LHCN-M2 (cell line): ENCODE measurements at places on chromosomes 5 and 9. TPM values are rescaled to one million over a fixed set of nuclear protein-coding genes. Genes with fewer than 3 reads are reported as not detected.

GRCh38 chr9:115593587-115594091, 475.7 kb upstream of the TNC start:
- DNase-seq: peak; percentile 68

GRCh38 chr9:129037767-129038098, 1.3 kb downstream of the MIGA2 start:
- no peak for DNase-seq

GRCh38 chr5:82635561-82636288, 357.6 kb upstream of the RPS23 start:
- DNase-seq: peak; percentile 48

DNA sequence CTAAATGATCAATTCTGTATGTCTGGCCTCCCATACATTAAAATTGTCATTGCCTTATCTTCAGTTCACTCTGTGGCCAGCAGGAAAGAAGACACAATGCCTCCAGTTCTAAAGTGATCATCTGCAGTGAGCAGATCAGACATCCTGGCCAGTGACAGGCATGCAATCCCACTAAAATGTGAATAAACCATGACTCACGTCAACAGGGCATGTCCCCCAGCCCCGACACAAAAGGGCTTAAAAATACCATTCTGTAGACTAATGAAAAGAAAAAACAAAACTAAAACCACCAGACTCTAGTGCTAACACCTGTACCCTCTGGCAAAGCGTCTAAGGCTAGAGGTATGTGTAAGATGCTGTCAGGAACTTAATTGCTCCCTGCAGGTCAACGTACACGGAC, 38.5 kb downstream of the DDX31 start:
- peak; percentile 79 for DNase-seq

The CBY3 gene
- not detected in 2 replicates for total RNA-seq

GRCh38 chr9:69554945-69555344, 117.2 kb downstream of the APBA1 start:
- peak; percentile 59 for DNase-seq

DNA sequence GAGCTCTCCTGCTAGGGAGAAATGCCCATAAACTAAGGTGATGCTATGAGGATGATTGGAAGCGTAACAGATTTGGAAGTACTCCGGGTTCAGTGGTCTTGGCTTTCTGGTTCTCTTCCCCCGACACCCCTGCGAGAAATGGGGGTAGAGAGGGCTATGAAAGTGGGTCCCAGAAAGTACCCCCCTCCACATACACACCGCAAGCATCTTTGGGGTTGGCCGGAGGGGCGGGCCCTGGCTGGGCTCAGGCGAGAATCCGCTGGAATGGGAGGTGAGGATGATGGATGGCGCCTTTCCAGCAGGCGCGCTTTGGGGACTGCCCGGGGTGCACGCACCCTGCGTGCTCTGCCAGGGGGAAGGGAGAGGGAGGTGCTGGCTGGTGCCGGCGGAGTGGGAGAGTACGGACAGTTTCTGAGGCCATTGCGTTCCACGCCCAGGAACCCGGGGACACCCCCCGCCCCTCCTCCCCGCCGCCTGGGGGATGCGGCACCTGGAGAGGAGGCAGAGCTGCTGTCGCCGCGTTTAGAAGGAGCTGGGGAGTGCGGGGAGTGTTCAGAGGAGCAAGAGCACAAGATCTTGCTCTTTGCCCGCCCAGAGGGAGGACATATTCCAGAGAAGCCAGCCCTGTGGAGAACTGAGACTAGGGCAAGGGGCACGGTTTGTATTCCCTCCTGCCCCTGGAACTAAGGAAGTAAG, 1.9 kb downstream of the PCSK5 start:
- DNase-seq: peak; percentile 20

GRCh38 chr5:36777105-36777757, 99.3 kb upstream of the NIPBL start:
- DNase-seq: peak; percentile 19

DNA sequence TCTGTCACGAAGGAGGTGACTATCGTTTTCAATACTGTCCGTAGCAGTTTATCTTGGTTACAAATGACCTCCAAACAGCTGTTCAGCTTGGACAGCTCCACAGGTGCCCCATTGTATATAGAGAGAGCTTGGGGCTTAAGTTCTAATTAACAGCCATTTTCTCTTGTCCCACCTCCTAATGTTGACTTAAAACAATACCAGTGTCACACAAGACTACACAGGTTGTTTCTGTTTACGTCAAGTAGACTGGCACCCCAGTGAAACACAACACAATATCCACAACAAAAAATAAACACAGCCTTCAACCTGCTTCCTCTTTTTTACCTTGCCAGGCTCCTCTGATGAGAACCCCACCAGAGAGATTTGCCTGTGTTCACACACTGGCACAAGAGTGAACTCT, 39.8 kb upstream of the TLE1 start:
- no peak for DNase-seq

GRCh38 chr5:17282283-17283120, 65.1 kb downstream of the BASP1 start:
- no peak for DNase-seq

- DNase-seq: no peak
Observed at GRCh38 chr5:15255576-15255975, 244.4 kb upstream of the FBXL7 start.

- DNase-seq: no peak
Observed at GRCh38 chr5:171270136-171270535, 38.9 kb upstream of the TLX3 start.

- DNase-seq: no peak
Observed at GRCh38 chr5:180170810-180171567, 38.0 kb downstream of the RASGEF1C start.

DNA sequence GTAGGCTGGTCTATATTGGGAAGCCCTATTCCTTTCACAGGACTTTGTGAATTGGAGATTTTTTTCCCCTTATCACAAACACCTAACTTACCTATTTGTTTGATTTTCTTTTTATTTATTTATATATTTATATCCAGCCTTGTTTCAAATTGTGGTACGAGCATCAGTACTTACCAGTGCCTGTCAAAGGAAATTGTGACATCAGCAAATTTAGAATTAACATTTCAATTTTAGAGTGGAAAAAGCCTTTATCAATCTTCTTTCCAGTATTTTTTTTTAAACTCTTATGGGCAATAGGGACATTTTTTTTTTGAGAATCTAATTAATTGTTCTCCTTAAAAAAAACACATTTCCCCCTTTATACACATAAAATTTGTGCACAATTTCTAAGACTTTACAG, 790.2 kb downstream of the PRELID2 start:
- no peak for DNase-seq

The TERT gene
- 173 and 177 TPM in 2 replicates for total RNA-seq

DNA sequence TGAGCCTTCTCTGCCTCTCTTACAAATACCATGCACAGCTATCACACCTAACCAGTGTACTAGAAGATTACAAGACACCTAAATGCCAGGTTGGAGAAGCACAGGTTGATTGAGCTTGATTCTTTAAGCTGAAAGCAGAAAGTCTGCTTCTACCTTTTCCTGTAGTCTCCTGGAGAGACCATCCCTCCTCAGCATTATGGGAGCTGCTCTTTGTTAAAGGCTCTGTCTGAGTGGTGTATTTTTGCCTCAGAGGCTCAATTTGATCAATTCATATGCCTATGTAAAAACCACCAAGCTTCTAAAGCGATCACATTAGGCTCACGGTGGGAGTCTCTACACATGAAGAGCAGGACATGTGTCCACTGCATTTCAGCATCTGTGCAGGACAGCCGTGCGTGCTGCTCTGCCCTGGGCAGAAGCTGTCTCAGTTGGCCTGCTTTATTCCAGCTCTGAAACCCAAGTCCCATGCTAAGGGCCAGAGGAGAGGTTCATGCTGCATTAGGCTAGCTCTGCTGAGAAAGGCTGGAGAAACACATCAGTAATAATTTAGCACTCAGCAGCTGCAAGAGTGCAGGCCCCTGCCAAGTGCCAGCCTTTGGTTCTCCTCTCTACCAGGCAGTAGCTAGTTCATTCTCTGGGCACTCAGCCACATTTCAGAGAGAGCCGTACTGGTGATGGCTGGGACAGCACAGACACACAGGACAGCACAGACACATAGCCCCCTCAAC, 41.7 kb downstream of the TMEM167A start:
- peak; percentile 66 for DNase-seq

The SLC36A2 gene
- not detected in 2 replicates for total RNA-seq

The STK32A gene
- 0.23 TPM in 1 of 2 replicates, not detected in the other for total RNA-seq

The CDK5RAP2 gene
- 42.7 and 44.8 TPM in 2 replicates for total RNA-seq

The SPINK7 gene
- not detected in 2 replicates for total RNA-seq

- no peak for DNase-seq
Observed at GRCh38 chr5:80360914-80361444, 41.2 kb downstream of the SPZ1 start.
